Smooth muscle cell of the pulmonary artery (primary cell): ENCODE measurements at places on chromosomes 16 and 17. TPM values are rescaled to one million over a fixed set of nuclear protein-coding genes. Genes with fewer than 3 reads are reported as not detected.

Gene TEX14
- 0.03 and 0.07 TPM in 2 replicates for total RNA-seq

Gene ZP2
- total RNA-seq: not detected in 2 replicates

Gene PABPN1L
- total RNA-seq: not detected in 2 replicates

Gene RRAD
- 14.9 and 36.8 TPM in 2 replicates for total RNA-seq

Gene CYGB
- 24.4 and 51.4 TPM in 2 replicates for total RNA-seq

Gene MMP28
- total RNA-seq: 0.65 and 1.8 TPM in 2 replicates

Gene HOXB3
- 8.4 and 11.1 TPM in 2 replicates for total RNA-seq

Gene CCL7
- 0.85 and 3.7 TPM in 2 replicates for total RNA-seq

Gene TAF1C
- total RNA-seq: 14.3 and 18.5 TPM in 2 replicates

Gene GAS2L2
- 0.07 and 0.10 TPM in 2 replicates for total RNA-seq

Gene SP6
- 0.07 and 0.23 TPM in 2 replicates for total RNA-seq

Gene CNTNAP4
- under 0.01 TPM in 1 of 2 replicates, not detected in the other for total RNA-seq

Gene C1QL1
- total RNA-seq: 0.33 and 0.46 TPM in 2 replicates

Gene CTRB2
- total RNA-seq: not detected in 2 replicates

Gene CEP295NL
- total RNA-seq: 2.2 and 3.1 TPM in 2 replicates

Gene PRDM7
- not detected in 2 replicates for total RNA-seq

Gene KRTAP4-1
- total RNA-seq: not detected in 2 replicates

Gene SOX9
- total RNA-seq: 7.9 and 9.2 TPM in 2 replicates

Gene SCGB1C2
- not detected in 2 replicates for total RNA-seq

Gene OTOP3
- not detected in 2 replicates for total RNA-seq

Gene PRR29
- total RNA-seq: 0.20 and 1.2 TPM in 2 replicates

Gene CHCT1
- not detected in 2 replicates for total RNA-seq

Gene FAM20A
- 0.17 and 8.7 TPM in 2 replicates for total RNA-seq

Gene HBZ
- total RNA-seq: not detected in 2 replicates

Gene GRAP
- total RNA-seq: 0.13 and 0.20 TPM in 2 replicates

Gene SSTR5
- total RNA-seq: not detected in 2 replicates

Gene CDYL2
- 6.5 and 11.8 TPM in 2 replicates for total RNA-seq

Gene LUC7L
- 25.8 and 31.5 TPM in 2 replicates for total RNA-seq

Gene DPEP1
- not detected in 2 replicates for total RNA-seq

Gene ZFP3
- total RNA-seq: 0.92 and 1.6 TPM in 2 replicates

Gene ADAMTS18
- total RNA-seq: 1.2 and 23.2 TPM in 2 replicates

Gene TGFB1I1
- 41.6 and 75.6 TPM in 2 replicates for total RNA-seq

Gene GDPD1
- 0.98 and 1.9 TPM in 2 replicates for total RNA-seq
